PC-3 (cell line): ENCODE measurements at places on chromosomes 1 and 21. TPM values are rescaled to one million over a fixed set of nuclear protein-coding genes. Genes with fewer than 3 reads are reported as not detected.

PLEKHA6 gene
- 53.8 and 64.3 TPM in 2 replicates for total RNA-seq

HTR6 gene
- total RNA-seq: not detected in 2 replicates

ACP6 gene
- total RNA-seq: 51.2 and 58.2 TPM in 2 replicates

B4GALT2 gene
- total RNA-seq: 103 and 136 TPM in 2 replicates

RAP1GAP gene
- 12.1 and 12.3 TPM in 2 replicates for total RNA-seq

MR1 gene
- total RNA-seq: 3.4 and 4.4 TPM in 2 replicates

ASAP3 gene
- 12.8 and 17.0 TPM in 2 replicates for total RNA-seq

GRCh38 chr1:19260211-19261138 is 8.9 kb downstream of the MRTO4 start:
- no peaks in the 10 kb centered on the region for H3K27me3 ChIP-seq
- peaks cover 40% of the 10 kb centered on the region for H3K36me3 ChIP-seq
- H3K4me3 ChIP-seq: no peak overlapping the region
- H3K27ac ChIP-seq: no peak overlapping the region
- H3K4me1 ChIP-seq: no peaks in the 10 kb centered on the region

GRCh38 chr21:45011911-45012661 is 62.3 kb upstream of the ADARB1 start:
- H3K36me3 ChIP-seq: no peaks in the 10 kb centered on the region
- peak overlapping the region; percentile 57 for H3K4me3 ChIP-seq
- H3K27me3 ChIP-seq: no peaks in the 10 kb centered on the region

GRCh38 chr1:25099343-25099951 is 132.9 kb downstream of the SYF2 start:
- no peak overlapping the region for H3K27ac ChIP-seq
- DNase-seq: no peak
- no peaks in the 10 kb centered on the region for H3K27me3 ChIP-seq
- H3K4me1 ChIP-seq: peaks cover 8% of the 10 kb centered on the region

DNA sequence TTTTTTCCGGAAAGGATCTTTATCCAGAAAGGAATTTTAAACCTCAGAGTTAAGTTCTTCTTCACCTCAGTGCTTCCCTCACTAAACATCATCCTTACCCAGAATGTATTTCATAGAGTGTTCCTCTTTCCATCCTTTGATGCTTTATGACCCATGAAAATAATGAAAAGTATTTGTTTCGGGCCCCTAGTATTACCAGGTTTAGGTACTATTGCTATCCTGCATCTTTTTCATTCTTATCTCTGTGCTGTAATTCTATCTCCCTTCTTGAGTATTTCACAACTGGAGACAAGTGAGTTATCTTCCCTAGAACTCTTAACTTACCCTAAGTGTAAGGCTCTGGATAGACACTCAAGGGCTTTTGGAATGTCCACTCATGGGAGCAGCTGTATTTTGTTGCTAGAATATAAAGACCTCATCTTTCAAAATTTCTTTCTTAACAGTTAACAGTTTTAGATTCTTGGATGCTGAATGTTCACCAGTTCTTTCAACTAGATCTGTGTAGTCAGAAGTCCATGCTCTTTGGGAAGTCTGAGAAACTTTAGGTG is 26.2 kb downstream of the UCK2 start:
- no peak overlapping the region for H3K4me3 ChIP-seq
- no peaks in the 10 kb centered on the region for H3K36me3 ChIP-seq
- no peak overlapping the region for H3K27ac ChIP-seq
- DNase-seq: no peak
- H3K4me1 ChIP-seq: peaks cover 14% of the 10 kb centered on the region
- H3K27me3 ChIP-seq: no peaks in the 10 kb centered on the region

GRCh38 chr1:32830092-32830852 is 12.8 kb downstream of the S100PBP start:
- H3K27me3 ChIP-seq: no peaks in the 10 kb centered on the region
- peaks cover 55% of the 10 kb centered on the region for H3K36me3 ChIP-seq
- DNase-seq: no peak
- H3K4me3 ChIP-seq: no peak overlapping the region

DNA sequence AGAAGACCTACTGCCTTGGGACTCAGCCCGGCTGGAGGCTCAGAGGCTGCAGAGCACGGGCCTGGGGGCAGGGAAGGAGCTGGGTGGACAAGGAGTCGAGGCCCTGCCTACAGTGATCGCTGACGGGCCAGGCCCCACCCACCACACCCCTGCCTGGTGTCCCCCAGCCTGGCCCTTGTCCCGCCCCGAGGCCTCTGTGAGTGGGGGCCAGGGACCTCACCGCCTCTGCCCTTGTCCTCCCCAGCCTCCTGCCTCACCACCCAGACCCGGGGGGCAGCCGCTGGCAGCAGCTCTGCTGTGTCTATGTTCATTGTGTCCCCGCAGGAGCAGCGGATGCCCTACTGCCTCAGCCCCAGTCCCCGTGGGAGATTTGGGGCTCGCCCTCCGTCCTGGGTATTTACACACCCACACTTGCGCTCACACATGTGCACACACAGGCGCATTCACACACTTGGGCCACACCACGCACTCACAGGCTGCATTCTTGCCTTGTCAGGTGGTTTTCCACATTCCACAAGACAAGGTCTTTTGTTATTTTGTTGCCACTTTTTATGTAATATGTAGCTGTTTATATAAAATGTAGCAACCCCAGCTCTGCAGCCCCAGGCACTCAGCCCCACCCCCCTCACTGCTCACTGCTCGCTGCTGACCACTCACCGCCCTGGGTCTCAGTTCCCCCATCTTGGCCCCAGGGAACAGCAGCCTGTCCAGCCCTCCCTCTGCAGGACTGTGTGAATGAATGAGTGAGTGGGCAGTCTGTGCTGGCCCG is 7.3 kb downstream of the PFKL start:
- no peak for DNase-seq
- H3K27ac ChIP-seq: no peak overlapping the region
- H3K27me3 ChIP-seq: no peaks in the 10 kb centered on the region
- H3K4me3 ChIP-seq: no peak overlapping the region
- H3K36me3 ChIP-seq: peaks cover 16% of the 10 kb centered on the region

- peaks cover 53% of the 10 kb centered on the region for H3K4me1 ChIP-seq
- H3K27me3 ChIP-seq: no peaks in the 10 kb centered on the region
- peak overlapping the region; percentile 24; the same call in 1 of the 2 replicates for H3K4me3 ChIP-seq
- peak overlapping the region; percentile 89 for H3K27ac ChIP-seq
- peaks cover 6% of the 10 kb centered on the region for H3K36me3 ChIP-seq
- DNase-seq: peak; percentile 98
Measured at GRCh38 chr1:204572923-204573922, 57.0 kb downstream of the MDM4 start.

DNA sequence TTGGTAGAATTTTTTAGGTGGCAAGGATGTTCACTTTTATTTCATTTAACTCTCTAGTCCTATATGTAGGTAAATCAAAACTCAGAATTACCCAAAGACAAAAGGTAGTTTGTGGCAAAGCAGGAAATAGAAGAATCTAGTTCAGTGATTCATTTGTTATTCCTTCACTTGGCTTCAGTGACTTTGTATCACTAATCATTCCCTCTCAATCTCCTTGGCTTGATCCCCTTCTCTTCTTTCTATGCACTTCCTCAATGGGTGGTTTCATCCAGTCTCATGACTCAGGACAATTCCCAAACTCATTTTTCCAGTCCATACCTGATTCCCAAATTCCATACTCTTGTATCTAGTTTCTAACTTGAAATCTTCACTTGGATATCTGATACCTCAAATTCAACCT is 64.9 kb downstream of the PRKACB start:
- no peak overlapping the region for H3K4me3 ChIP-seq
- H3K36me3 ChIP-seq: no peaks in the 10 kb centered on the region
- no peak overlapping the region for H3K27ac ChIP-seq
- DNase-seq: peak; percentile 22
- H3K27me3 ChIP-seq: no peaks in the 10 kb centered on the region

DNA sequence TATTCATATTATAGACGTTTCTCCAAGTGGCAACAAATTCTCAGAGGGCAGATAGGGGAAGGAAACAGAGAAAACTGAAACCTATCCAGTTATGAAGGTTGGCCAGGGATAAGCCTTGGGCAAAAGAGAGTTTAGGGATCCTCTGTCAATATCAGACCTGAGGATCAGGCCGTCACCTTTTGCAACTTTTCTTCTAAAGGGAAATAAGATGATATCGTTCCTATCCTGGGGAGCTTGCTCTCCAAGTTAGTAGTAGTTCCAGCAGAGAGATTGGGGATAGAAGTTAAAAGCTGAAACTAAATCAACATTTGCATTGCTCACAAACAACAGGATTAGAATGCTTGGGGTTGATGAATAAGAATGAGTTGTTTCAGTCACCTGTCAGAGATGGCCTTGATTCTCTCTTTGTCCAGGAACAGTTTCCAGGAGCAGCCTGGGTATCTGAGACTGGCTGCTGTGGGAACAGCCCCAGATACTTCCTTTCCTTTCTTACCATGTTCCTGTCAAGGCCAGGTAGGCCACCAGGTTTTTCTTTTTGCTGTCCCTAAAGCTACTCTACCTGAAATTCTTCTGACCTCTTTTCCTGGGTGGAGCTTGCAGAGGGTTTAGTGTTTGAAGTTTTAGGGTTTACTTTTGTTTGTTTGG is 2.5 kb downstream of the RIIAD1 start:
- H3K27me3 ChIP-seq: no peaks in the 10 kb centered on the region
- peaks cover 15% of the 10 kb centered on the region for H3K4me1 ChIP-seq
- H3K4me3 ChIP-seq: 0 out of 2 replicates have a peak overlapping the region, but pooled peaks have one; percentile 3
- H3K27ac ChIP-seq: peak overlapping the region; percentile 76
- no peaks in the 10 kb centered on the region for H3K36me3 ChIP-seq

GRCh38 chr1:193767886-193768285 is 581.5 kb upstream of the B3GALT2 start:
- H3K4me3 ChIP-seq: no peak overlapping the region
- no peak overlapping the region for H3K27ac ChIP-seq
- H3K4me1 ChIP-seq: 0 out of 2 replicates have a peak, but pooled peaks cover 4% of the 10 kb centered on the region
- no peaks in the 10 kb centered on the region for H3K36me3 ChIP-seq

DNA sequence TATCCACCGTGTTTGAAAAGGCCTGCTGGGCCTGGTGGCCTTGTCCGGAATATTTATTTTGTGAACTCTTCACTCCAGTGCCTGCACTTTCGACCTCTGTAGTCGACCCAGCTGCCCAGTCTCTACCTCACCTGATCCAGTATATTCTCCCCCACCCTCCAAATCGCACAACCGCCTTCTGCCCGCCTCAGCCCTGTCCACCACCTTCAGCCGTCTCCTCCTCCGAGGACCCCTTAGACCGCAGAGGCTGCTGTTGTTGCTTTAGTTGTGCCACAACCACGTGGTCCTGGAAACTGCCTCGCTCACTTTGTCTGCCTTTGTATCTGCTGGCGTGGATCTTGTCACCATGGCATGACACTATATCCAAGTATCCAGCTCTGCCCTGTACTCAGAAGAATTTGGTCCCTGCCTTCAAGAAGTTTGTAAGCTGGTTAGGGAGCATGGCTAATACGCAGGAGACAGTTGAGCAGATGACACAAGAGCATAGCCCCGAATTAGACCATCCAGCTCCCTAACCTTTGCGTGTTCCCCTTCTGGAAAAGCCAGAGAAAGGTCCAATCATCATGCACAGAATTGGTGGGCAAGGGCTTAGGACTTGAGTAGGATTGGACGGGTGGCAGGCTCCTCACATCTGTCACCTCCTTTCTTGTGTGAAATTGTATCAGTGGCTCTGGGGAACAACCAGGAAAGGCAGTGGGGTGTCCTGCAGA is 1.5 kb downstream of the PHGDH start:
- peaks cover 18% of the 10 kb centered on the region for H3K4me1 ChIP-seq
- no peaks in the 10 kb centered on the region for H3K36me3 ChIP-seq
- peak overlapping the region; percentile 98 for H3K4me3 ChIP-seq
- no peak overlapping the region for H3K27ac ChIP-seq
- DNase-seq: no peak

GRCh38 chr1:211654838-211655787 is 20.3 kb downstream of the NEK2 start:
- no peaks in the 10 kb centered on the region for H3K36me3 ChIP-seq
- no peak overlapping the region for H3K27ac ChIP-seq
- H3K4me3 ChIP-seq: no peak overlapping the region

DNA sequence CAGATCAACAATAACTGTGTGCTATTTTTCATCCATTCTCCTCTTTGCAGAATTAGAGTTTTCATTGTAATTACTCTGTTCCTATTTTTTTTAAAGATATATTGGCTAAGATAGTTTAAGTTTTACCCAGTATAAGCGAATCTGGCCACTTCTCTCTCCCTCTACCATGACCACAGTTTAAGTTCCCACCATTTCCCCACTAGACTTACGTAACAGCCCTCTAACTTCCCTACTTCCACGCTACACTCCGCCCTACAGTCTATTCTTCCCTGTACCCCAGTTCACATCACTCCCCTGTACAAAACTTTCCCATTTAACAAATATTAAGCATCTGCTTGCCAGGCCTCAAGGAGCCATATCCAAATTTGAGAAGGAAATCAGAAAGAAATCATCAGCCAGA is 16.5 kb downstream of the CTSK start:
- no peaks in the 10 kb centered on the region for H3K27me3 ChIP-seq
- H3K27ac ChIP-seq: no peak overlapping the region
- H3K4me1 ChIP-seq: peaks cover 8% of the 10 kb centered on the region; the same call in 1 of the 2 replicates
- no peak for DNase-seq
- H3K36me3 ChIP-seq: no peaks in the 10 kb centered on the region

- H3K4me1 ChIP-seq: no peaks in the 10 kb centered on the region
- no peaks in the 10 kb centered on the region for H3K36me3 ChIP-seq
- peaks cover 94% of the 10 kb centered on the region for H3K27me3 ChIP-seq
- no peak overlapping the region for H3K4me3 ChIP-seq
Measured at GRCh38 chr1:2858676-2859075, 57.2 kb upstream of the TTC34 start.

- DNase-seq: no peak
- H3K4me1 ChIP-seq: no peaks in the 10 kb centered on the region
- H3K36me3 ChIP-seq: no peaks in the 10 kb centered on the region
- H3K27me3 ChIP-seq: no peaks in the 10 kb centered on the region
- no peak overlapping the region for H3K27ac ChIP-seq
Measured at GRCh38 chr1:119061700-119062099, 73.6 kb upstream of the TBX15 start.

DNA sequence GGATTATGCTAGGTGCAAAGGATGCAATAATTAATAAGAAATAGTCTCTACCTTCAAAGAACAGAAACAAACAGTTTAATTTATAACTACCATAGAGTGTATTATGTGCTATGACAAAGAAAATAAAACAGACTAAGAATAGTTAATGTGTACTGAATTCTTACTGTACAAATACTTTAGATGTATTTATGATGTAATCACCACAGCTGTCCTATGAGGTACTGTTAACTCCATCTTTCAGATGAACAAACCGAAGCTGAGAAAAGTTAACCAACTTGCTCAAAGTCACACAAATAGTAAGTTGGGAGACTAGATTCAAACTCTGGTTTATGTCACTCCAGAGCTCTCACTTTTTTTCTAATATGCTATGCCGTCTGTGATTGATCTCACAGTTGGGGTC is 77.0 kb upstream of the FGGY start:
- H3K36me3 ChIP-seq: no peaks in the 10 kb centered on the region
- no peak overlapping the region for H3K27ac ChIP-seq
- DNase-seq: no peak
- peaks cover 8% of the 10 kb centered on the region for H3K4me1 ChIP-seq
- no peaks in the 10 kb centered on the region for H3K27me3 ChIP-seq
- H3K4me3 ChIP-seq: no peak overlapping the region

GRCh38 chr1:5622412-5622811 is 369.8 kb downstream of the NPHP4 start:
- H3K27me3 ChIP-seq: peaks cover 74% of the 10 kb centered on the region
- DNase-seq: no peak
- H3K4me1 ChIP-seq: no peaks in the 10 kb centered on the region
- no peaks in the 10 kb centered on the region for H3K36me3 ChIP-seq
